ENCODE measurements at places on chromosomes 11 and 22.

DNA sequence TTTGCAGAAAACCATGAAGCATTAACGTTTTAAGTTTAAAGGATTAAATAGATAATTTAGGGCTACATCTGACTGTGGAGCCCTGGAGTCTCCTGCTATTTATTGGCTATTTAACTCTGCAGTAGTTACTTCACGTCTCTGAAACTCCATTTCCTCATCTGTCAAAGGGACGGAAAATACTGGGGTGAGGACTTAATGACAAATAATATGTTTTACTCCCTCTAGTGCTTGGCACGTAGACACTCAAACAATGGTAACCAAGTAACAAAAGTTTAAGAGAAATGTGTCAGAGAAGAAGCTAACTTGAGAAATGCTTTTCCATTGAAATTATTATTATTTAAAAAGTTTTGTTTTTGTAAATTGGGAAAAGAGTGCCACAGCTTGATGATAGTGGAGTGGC, 130.7 kb upstream of the RCN1 start:
- DNase-seq = no peak

DNA sequence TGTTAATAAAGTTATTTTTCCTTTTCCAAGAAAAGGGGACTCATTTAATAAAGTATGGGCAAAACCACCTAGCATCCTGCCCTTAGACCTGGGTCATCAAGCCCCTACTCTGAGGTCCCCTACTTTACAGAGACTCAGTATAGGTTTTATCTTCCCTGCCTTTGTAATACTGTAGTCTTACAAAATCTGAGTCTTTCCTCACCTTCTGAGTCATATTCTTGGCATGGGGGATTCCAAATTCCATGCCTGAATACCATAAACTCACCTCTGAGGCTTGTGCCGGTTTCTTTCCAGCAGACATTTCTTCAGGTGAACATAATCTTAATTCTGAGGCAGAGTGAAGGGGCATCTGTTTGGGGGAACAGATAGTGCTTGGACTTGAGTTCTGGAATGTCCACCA, 282.5 kb downstream of the KCNA4 start:
- no peak for DNase-seq

- no peak for DNase-seq
Measured at GRCh38 chr22:38531251-38531938, 25.3 kb upstream of the DDX17 start.

GRCh38 chr11:118213781-118214180, 11.0 kb downstream of the JAML start:
- no peak for DNase-seq

DNA sequence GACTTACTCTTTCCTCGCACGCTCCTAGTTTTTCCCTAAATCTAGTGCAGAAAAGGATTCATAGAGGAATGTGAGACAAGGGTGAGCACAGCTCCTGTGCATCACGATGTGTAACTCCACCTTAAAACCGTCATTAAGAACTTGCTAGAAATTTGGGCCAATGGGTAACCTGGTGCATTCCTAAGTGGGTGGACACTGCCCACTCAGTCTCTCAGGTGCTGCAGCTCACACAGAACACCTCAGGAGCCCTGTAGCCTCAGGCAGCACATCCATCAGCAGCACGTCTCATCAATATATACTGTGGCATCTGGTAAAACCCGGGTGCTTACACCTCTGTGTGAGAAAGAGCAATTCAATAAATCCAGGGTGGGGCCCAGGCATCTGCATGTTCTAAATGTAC, 12.4 kb downstream of the POU2AF3 start:
- DNase-seq = no peak

DNA sequence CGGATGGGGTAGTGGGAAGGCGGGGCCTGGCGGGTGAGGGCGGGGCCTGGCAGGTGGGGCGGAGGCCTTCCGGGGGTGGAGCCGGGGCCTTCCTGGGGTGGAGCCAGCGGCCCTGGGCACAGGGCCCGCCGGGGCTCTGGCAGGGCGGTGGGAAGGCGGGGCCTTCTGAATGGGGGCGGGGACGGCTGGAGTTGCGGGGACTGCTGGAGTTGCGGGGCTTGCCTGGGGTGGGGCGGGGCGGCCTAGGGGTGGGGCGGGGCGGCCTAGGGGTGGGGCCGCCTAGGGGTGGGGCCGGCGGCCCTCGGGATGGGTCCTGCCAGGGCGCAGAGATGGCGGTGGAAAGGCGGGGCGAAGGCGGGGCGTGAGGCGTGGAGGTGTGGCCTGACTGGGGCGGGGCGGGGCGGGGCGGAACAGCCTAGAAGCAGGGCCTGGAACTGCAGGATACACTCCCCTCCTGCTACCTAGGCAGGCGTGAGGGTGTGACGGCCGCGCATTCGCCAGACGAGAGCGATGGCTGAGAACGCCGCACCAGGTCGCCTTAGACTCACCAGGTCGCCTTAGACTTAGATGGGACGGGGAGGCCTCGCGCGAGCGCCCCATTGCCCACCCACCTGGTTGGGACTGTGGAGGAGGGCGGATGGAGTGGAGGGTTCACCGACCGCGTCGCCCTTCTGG, 19.3 kb downstream of the RRP7A start:
- DNase-seq = no peak

DNA sequence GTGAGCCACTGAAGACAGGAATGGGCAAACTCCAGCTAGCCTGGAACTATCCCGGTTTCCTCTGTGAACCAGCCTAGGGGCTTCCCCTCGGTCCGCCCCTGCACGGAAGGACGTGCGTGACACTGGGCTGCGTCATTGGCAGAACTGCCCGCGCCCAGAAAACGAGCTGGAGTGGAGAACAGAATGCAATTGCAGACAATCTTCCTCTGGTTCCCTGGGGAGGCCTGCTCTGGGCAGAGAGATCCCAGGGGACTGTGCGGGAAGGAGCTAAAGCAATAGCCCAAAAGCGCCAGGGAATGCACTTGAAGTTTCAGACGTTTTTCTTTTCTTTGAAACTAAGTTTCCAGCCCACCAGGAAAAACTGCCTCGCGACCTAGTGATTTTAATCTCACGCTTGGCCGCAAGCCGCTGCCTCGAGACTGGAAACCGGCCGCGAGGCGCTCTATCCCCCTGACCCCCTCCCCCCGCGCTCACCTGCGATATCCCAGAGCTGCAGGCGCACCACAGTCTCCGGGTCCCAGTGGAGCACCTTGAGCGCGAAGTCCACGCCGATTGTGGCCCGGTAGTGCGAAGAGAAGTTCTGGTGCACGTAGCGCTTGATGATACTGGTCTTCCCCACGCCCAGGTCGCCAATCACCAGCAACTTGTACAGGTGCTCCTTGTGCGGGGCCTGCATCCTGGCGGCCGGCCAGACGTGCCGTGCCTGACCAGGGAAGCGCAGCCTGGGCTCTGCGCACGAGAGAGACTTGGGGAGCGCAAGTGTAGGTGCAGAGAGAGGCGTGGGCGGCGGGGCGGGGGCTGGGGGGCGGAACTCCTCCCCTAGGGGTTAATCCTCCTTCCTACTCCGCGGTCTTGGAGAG, at the start of gene RAB38:
TSS of gene RAB38 (minus strand) at position 735 of the 860 bp plus-strand sequence. CDS start at position 676, 59 bp downstream.
- no peak for DNase-seq

GRCh38 chr11:61181489-61181888, 20.3 kb upstream of the VPS37C start:
- DNase-seq = no peak

DNA sequence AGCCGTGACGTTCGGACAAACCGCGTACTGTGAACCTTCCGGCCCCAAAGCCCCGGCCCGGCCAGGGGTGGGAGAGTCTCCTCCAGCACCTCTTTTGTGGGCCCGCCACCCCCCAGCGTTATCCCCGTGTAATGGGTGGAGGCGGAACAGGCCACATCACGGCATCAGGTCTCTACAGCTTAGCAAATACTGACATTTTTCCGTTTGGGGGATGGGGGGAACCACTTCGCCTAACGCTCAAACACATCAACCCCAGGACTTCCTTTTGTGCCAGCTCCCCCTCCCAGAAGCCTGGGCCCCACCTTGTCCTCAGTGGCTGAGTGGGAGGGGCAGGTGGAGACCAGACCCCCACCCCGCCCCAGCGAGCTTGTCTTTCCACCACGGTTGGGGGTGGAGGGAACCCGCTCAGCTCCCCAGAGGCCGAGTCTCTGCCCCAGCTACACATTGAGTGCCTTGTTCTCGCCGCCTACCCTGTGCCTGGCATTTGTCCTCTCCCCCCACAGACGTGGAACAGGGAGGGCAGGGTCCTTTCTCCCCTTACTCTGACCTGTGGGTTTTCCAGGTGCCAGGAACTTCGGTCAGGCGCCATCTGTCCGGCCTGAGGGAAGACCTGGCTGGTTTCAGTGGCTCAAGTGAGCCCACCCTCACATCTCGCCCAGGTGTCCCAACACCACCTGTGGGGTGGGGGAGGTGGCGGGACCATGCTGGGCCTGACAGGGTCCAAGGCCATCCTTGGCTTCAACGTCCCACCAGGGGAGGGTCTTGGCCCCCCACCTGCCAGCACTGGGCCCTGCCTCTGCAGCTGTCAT, 29.6 kb downstream of the SBF1 start:
- no peak for DNase-seq

DNA sequence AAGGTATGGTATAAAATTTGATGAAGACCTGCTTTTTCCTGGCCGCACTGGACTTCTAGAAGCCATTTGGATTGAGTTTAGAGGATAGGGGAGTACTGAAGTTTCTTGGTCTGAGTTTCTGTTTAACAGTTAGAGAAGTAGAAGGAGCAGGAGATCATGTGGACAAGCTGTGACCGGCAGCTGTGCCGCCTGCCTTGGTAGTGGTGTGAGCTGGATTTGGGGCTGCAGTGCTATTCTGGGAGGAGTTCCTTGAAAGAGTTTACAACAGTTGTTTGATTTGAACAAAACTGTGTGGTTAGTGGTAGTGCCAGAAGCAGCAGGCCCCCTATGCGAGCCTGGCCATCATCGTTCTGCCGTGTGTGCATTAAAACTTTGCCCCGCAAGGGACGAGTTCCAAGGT, 105.2 kb downstream of the PDHX start:
- no peak for DNase-seq

DNA sequence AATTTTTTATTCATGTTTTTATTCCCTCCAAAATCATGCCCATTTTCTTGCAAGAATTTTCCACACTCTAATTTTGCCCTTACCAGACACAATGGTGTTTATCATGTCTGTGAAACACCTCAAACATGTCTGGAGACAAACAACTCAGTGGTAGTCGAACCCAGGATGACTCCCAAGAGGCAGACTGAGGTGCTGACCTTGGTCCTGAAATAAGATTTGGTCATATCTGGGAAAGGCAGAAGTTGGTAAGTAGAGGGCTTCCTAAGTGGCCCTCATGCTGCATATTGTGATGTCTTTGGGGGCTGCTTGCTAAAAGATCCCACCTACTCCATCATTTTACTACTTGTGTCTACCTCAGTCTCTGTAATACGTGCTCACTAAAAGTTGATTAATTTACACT, 369.4 kb upstream of the ISX start:
- no peak for DNase-seq

GRCh38 chr11:5476186-5476819, 12.2 kb upstream of the OR52D1 start:
- DNase-seq = no peak

GRCh38 chr11:66938582-66939135, 19.5 kb downstream of the PC start:
- DNase-seq = no peak

DNA sequence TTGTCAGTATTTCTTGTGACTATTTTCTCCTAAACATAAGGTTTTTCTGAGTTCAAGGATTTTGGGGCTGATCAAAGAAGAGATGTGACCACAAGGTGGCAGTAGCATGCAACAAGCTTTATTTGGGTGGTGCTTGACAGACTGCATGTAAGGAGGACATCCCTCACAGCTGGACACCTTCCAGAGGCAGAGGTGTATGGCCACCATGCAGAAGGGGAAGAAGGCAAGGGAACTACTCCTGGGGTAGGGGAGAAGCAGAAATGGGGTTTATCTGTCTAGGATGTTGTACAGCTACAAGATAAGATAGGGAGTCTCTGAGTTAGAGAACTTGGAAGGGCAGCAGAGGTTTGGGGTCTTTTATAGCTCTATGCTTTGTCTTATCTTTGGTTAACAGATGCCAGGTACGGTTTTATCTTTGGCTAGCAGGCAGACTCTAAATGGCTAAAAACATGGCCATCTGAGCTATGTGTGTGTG, 5.1 kb upstream of the BIRC2 start:
- peak; percentile 3 for DNase-seq

DNA sequence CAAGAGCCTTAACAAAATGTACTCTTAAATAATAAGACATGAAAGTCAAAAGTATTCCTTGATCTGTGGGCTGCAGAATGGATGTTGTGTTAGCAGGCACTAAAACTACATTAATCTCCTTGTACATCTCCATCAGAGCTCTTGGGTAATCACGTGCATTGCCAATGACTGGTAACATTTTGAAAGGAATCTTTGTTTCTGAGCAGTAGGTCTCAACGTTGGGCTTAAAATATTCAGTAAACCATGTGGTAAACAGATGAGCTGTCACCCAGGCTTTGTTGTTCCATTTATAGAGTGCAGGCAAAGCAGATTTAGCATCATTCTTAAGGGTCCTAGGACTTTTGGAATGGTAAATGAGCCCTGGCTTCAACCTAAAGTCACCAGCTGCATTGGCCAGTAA, 152.9 kb downstream of the PKNOX2 start:
- no peak for DNase-seq

DNA sequence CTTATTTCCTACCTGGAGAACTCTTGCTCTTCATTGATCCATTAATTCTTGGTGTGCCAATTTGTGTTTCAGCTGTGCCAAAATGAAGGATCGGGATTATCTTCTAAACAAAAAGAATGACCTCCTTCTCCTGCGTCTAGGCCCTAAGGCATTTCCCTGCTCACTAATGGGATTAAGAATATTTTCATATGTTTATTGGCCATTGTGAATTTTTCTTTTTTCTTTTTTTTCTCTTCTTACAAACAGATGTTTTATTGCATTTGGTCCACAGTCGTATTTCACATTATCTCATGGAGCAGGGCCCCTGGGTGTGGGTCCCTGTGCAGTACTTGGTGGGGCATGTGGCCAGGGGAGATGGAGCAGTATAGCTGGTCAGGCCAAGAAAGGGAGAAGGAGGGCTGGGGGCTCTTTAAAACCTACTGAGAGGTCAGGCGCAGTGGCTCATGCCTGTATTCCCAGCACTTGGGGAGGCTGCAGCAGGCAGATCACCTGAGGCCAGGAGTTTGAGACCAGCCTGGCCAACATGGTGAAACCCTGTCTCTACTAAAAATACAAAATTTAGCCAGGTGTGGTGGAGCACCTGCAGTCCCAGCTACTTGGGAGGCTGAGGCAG, 35.3 kb upstream of the HORMAD2 start:
- no peak for DNase-seq

DNA sequence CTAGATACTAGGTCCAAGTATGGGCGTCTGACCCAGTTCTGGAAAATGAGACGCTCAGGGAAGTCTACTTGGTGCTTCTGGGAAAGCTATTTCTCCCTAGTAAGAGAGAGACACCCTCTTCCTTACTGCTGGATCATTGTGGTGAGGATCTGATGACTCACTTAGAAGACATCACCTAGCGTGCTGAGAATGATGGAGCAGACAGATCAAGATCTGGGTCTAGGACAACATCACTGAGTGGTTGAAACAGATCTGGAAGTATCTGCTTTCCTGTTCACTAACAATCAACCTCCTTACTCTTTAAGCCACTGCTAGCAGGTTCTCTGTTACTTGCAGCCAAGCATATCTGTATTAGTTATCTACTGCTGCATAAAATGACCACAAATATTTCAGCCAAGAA, 38.3 kb upstream of the HMGXB4 start:
- DNase-seq = no peak

- no peak for DNase-seq
Measured at GRCh38 chr11:32479291-32479690, 44.0 kb upstream of the WT1 start.

GRCh38 chr22:17303441-17303839, 65.8 kb upstream of the CECR2 start:
- no peak for DNase-seq

- DNase-seq = no peak
Measured at GRCh38 chr11:97703851-97704250, 1314.0 kb downstream of the JRKL start.

- DNase-seq = no peak
Measured at GRCh38 chr11:6941970-6942369, 15.7 kb downstream of the ZNF215 start.
